ENCODE measurements at places on chromosomes 3 and 15. TPM values are rescaled to one million over a fixed set of nuclear protein-coding genes. Genes with fewer than 3 reads are reported as not detected.

The NBEAL2 gene
- total RNA-seq = 11.7 TPM

The ROBO2 gene
- 0.11 TPM for total RNA-seq

The KCNMB2 gene
- 2.6 TPM for total RNA-seq

The TRPM1 gene
- total RNA-seq = not detected

The GOLGA8J gene
- total RNA-seq = not detected

The CPLX3 gene
- total RNA-seq = 3.6 TPM

The IL5RA gene
- 1.0 TPM for total RNA-seq

The KLF13 gene
- total RNA-seq = 65.7 TPM

The TNFAIP8L3 gene
- 6.5 TPM for total RNA-seq

The BFSP2 gene
- total RNA-seq = not detected

The GOLGA6L25 gene
- not detected for total RNA-seq

The PML gene
- total RNA-seq = 18.2 TPM

The CHRM5 gene
- total RNA-seq = not detected

The OSBPL10 gene
- total RNA-seq = 5.1 TPM

The ERICH6 gene
- not detected for total RNA-seq

The LIPC gene
- 0.65 TPM for total RNA-seq

The HYAL1 gene
- total RNA-seq = 66.5 TPM

The SAMMSON gene
- total RNA-seq = not detected

The SCG3 gene
- total RNA-seq = not detected

The FGF7 gene
- total RNA-seq = 35.0 TPM

The SLC6A20 gene
- not detected for total RNA-seq

The DPPA2 gene
- total RNA-seq = not detected

The MB21D2 gene
- total RNA-seq = 1.7 TPM

The LRTM1 gene
- not detected for total RNA-seq

The ARHGAP31 gene
- total RNA-seq = 42.1 TPM

The NEO1 gene
- total RNA-seq = 11.1 TPM

The ADGRG7 gene
- total RNA-seq = not detected

The C15orf39 gene
- 15.8 TPM for total RNA-seq

The MEGF11 gene
- total RNA-seq = not detected

The C2CD4A gene
- total RNA-seq = not detected

The CPNE4 gene
- total RNA-seq = 52.3 TPM

The IGDCC3 gene
- 0.40 TPM for total RNA-seq

Data from Right ventricle myocardium superior (tissue), 1 donor.